ENCODE measurements at places on chromosomes 3 and 15.
A peak's percentile ranks its signal among the peaks of the same experiment; 100 is the strongest.

- DNase-seq, result no peak
Measured at GRCh38 chr15:75739791-75740190, 27.1 kb upstream of the CSPG4 start.

DNA sequence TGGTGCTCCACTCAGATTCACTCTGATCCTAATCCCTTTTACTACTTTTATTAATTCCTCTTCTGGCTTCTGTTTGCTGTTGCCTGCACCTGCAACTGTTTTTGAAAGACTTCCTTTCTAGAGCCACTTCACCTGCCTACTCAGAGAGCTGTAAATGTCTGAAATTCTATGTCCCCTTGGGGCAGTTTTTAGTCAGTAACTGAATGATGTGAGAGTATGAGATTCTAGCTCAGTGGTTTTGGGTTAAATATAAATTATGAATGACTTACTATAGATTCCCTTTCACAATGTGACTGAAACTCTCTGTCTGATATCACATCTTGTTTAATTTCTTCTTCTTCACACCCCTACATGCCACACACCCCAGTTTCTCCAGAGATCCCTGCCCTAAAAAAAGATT, 47.8 kb upstream of the LRRC3B start:
- DNase-seq, result no peak

DNA sequence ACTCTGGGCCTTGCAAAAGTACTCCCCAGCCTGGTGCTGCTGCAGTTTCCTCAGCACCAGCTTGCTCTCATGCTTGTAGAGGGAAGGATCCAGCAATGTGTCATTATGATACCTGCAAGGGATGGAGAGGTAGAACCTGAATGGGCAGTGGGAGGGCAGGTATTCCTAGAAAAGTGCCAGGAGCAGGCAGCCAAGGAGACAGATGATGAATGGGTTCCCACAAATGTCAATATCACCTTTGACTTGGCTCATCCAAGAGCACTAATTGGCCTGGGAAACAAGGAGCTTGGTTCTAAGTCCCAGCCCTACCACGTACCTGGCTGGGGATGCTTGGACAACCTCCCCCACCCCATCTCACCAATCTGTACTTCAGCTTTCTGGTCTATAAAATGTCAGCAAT, 9.4 kb downstream of the CILP start:
- DNase-seq, result no peak

DNA sequence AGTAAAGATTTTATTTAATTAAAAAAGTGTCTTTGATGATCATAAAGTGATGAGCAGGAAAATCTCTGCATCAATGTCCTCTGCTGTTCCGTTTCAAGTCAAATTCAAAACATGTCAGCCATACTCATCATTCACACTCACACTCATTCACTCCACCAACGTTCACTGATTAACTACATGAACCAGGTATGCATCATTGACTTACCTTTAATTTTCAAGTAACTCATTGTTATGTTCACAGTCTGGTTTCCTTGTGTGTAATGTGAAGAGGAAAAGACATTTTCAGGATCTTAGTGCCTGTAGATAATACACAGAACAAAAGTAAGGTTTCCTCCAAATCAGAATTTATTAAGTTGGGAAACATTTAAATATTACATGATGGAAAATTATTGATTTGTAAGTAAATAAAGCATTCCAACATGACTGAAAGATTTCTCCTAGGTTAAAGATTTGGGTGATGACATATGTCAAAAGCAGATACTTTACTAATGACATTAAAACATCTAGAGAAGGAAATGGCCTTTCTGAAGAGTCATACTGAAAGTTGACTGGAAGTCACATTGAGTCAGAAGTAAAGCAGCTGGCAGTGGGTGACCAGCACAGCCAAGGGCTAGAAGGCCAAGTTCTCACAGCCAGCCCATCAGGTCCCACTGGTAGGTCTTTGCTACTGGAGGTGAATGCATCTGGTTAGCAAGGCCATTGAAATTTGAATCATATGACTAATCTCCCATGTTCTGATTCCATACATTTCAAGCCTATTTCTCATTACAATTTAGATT, 251.9 kb downstream of the CDIN1 start:
- DNase-seq, result no peak

DNA sequence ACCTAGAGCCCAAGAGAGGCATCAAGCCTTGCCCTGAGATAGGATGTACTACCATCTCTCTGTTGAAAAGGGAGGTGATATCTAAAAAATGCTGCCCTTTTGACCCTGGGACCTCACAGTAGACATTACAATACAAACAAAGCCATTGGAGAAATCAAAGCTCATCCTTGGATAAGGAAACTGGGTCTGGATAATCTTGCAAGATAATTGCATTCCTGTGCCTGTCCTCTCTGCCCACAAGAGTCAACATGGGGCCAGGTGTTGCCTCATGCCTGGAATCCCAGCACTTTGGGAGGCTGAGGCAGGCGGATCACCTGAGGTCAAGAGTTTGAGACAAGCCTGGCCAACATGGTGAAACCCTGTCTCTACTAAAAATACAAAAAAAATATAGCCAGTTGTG, 57.3 kb upstream of the DLG1 start:
- DNase-seq, result no peak

- DNase-seq, result no peak
Measured at GRCh38 chr3:45761831-45762230, 34.5 kb downstream of the SLC6A20 start.

GRCh38 chr3:153756816-153757215, 364.4 kb upstream of the ARHGEF26 start:
- no peak for DNase-seq

DNA sequence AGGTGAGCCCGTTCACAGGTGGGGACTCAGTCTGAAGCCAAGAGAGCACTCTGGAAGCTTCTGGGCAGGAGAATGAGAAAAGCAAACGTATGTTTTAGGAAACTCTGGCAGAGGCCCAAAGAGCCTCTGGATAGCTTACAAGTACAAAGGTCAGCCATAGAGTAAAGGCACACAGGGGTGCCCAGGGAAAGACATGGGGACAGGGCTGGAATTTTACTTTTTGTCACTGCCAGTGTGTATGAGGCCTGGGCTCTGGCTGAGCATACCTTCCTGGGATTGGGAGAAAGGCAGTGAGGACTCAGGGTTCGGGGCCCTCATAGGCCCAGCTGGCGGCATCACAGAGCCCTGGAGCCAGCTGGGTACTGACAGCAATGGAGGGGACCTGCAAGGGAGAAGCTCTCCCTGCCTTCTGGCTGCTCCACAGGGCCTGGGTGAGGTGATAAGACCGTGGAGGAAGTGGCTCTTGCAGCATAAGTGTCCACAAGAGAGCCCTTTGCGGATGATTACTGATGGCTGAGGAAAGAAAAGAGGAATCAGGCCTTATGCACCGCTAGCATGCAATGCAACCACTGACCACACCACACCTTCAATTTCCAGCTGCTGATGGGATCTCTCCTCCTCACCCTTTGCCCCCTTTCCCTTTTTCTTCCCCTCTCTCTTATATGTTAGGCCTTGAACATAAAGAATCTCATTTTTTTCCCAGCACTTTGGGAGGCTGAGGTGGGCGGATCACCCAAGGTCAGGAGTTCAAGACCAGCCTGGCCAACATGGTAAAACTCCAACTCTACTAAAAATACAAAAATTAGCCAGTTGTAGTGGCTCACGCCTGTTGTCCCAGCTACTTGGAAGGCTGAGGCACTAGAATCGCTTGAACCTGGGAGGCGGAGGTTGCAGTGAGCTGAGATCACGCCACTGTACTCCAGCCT, 25.1 kb upstream of the BCL2L10 start:
- peak; percentile 33 for DNase-seq

DNA sequence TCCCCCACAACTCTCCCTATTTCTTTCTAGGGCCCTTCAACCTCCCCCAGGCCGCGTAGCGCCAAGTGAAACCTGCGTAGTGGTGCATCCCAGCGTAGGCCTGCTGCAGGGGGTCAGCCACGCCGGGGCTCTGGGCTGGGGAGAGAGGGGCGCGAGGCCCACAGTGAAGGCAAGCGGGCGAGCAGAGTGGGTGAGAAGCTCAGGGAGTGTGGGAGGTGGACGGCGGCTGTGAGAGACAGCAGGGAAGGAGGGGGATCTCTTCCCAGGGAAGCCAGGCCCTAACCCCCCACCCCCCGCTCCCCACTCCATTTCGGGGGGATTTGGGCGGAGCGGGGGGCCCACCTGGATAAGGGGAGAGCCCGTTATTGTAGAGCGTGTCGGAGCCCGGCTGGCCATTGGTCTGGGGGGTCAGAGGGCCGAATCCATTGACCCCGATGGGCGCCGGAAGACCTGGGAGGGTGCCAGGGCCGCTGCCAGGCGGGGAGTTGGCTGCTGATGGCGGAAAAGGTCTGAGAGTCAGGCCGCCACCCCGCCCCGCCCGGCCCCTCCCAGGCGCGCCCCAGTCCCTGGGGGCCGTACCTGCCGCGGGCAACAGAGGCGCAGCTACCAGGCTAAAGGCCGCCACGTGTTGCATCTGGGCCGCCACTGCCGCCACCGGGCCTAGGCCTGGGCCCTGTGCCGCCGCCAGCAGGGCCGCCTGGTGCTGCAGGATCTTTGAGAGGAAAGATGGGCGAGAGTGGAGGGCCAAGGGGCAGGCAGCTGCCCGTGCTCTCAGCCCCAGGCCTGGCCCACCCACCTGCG, 16.6 kb upstream of the PARP6 start:
- peak; percentile 12 for DNase-seq

DNA sequence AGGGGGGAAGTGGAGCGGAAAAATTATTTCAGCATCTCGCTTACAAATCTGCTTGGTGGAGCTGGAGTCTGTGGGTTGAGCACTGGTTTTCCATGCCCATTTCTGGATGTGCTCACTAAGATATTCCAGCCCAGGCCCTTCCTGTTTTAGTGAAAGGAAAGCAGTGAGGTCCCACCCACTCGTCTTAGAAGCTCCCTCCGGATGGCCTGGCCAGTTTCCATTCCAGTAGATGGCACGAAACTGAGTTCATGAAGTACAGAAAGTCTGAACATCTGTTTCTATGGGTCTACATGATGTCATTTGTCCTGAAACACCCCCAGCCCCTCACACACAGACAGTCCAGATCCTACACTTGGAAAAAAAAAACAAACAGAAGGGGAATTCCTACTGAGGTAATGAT, 31.9 kb upstream of the THSD4 start:
- DNase-seq, result no peak
